Upper lobe of right lung (tissue), 1 donor: ENCODE measurements at places on chromosomes 2 and 18.

- peak; percentile 56 for DNase-seq
These were observed 288.8 kb upstream of the HS6ST1 start for GRCh38 chr2:128607440-128607839.

- DNase-seq, result no peak
These were observed 63.8 kb downstream of the TTC21B start for GRCh38 chr2:165889798-165890197.

DNA sequence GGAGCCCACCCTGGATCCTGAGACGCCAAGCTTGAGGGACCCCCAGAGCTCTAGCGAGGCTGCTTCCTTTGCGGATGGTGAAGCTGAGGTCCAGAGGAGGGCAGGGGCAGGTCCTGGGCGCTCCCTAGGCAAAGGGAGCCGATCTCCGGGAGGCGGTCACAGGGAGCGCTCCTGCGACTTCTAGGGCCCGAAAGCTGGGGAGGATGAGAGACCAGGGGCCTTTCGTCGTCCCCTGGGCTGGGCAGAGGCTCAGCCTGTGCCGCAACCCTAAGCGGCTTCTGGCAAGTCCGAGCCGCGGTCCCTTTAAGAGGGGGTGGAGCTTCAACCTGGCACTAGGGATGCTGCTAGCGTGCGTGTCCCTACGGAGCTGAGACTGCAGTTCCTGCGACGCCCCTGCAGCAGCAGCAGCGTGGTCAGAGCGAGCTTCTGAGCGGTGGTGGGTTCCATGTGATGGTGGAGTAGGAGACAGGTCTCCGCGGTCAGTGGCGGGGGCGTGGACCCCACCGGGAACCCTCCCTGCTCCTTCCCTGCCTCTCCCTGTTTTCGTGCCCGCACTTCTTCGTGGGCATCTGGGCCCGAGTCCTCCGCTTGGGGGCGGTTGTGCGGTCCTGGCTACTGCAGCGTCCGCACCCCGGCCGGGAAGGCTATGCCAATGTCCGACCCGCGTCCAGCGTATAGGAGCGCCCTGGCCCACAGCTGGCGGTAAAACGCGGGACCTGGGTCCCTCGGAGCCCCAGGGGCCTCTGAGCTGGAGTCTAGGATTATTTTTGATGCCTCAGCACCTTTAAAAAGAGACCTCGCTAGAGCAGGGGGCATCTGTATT is 154.6 kb downstream of the CCDC74A start:
- peak; percentile 86 for DNase-seq

GRCh38 chr18:62877411-62878221 is 162.3 kb downstream of the PHLPP1 start:
- no peak for DNase-seq

GRCh38 chr2:1693723-1694122 is 50.6 kb downstream of the PXDN start:
- DNase-seq, result no peak

DNA sequence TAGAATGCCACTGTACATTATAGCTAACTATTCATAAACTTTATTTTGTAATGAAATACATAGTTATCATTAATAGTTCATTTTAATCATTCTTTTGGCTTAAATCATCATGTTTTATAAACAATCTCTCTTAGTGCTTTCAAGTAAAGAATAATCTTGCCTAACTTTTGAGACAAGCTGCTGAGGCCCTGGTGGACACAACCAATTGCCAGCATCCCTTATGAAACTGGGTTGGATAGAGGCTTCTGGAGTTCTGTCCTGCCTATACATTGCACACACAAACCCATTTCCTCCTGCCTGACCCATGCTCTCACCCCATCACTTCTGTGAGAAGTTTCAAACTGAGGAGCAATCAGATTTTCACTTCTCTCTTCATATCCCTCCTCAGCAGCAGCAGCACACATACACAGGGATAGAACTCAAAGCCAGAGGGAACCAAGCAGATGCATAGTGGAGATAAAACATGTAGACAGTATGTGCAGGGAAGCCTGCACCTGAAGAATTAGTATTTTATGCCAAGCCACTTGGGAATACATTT is 450.0 kb upstream of the SLC14A2 start:
- DNase-seq, result no peak

GRCh38 chr2:207288628-207289027 is 122.9 kb upstream of the KLF7 start:
- DNase-seq, result no peak

- DNase-seq, result no peak
These were observed 116.1 kb upstream of the LRRTM1 start for GRCh38 chr2:80420530-80421208.

GRCh38 chr2:40129725-40130124 is 322.2 kb downstream of the SLC8A1 start:
- DNase-seq, result no peak

DNA sequence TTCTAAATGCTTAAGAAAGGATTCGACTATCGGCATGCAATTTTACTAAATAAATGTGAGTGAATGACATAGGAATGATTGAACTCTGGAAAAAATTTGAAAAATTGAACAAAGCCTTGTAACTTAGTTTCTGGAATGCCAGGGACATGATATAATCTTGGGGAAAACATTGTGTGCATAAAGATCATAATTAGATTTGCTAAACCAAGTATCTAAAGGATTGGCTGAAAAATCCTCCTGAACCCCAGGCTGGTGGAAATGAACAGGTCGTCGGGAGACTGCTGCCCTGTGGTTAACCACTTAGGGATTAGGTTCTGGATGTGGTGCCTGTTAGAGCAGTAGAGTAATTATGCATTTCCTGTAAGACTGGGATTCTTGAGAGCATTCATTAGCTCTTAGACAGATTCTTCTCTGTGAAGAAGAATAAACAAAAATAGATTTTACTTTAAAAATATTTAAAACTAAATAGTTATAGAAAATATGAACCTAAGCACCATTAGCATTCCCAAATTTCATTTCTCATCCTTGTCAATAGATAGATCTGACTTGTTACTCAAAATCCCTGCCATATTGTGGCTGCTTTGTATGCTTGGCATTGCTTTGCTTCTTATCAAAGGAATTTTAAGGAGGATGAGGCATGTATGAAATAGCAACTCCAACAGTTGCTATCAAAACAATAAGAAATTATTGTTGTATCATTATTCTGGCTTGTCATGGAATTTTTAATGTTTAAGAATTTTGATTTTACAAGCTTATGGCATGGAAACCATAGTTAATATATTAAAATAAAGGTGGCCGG is 55.9 kb downstream of the LYPD6B start:
- no peak for DNase-seq

- DNase-seq, result no peak
These were observed 156.4 kb upstream of the MMADHC start for GRCh38 chr2:149743842-149744448.

GRCh38 chr2:2127467-2127866 is 203.6 kb downstream of the MYT1L start:
- no peak for DNase-seq

DNA sequence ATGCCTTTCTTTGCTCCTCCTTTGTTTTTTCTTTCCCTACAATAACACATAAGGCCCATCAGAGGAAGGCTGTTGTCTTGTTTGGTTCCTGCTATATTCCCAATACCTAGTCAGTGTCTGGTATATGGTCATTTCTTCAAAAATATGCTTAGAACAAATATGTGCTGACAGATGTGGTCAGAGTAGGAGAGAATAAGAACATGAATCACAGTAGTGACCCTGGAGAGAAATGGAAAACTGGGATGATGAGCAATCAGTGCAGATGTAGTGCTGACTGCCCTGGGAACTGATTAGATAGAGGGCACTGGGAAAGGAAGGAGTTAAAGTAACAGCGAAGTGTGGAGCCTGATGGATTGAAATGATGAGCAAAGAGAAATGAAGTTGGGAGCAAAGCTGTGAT is 189.4 kb upstream of the LHCGR start:
- no peak for DNase-seq

- DNase-seq, result peak; percentile 66
These were observed 72.5 kb upstream of the CYP1B1 start for GRCh38 chr2:38148501-38148900.

DNA sequence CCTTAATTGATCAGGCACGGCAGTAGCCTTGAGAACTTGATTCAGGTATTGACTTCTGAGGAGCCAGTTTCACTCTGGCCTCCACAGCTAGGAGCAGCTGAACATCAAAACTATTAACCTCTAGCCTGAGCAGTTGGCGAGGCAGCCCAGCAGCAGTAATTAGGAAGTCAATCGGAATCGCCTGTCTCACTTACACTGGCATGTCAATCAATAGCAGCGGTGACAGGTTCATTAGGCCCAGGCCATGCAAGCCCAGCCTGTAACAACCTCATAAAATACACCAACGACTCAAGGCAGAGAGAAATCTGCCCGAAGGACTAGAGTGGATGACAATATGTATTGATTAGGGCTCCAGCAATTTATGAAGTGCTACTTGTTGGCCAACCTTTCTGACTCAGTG is 255.4 kb upstream of the SKOR2 start:
- DNase-seq, result no peak

DNA sequence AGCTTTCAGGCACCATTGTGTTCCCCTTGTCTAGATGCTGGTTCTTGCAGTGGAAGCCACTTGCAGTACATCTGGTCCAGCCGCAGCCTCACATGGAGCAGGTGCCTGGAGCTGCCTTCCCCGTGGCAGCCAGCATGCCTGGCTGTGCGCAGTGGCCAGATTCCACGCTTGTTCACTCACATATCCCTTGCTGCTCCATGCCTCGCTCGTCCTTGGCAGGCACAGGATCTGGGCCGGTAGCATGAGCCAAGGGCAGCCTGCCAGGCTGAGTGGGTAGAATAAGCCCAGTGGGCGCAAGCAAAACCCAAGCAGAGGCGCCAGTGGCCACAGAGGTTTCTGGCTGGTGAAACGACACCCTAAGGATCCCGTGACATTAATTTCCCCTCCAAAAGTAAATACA is 20.6 kb downstream of the TMX3 start:
- no peak for DNase-seq

DNA sequence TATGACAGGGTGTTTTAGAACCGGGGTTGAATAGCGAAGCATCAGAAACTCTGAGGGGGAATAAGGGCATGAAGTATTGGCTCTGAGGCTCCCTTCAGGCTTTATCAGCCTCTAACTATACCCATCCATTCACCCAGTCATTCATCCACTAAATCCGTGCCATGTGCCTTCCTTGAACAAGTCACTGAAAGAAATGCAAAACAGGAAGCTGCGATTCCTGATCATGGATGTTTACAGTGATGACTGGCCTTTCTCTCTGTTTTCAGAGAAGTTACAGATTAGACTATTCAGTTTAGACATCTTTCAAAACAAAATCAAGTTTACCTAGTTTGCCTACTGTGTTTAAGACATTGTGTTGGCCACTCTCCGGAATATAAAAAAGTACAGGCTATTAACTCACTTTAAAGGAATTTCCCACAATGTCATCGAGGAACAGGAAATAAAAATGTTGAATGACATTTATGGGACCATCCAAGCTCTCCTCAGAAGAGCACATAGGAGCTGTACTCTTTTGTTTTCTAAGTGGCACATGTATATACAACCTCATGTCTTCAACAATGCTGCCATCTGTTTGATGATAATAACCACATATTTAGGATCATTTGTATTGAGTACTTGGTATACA is 43.8 kb upstream of the SLC14A1 start:
- no peak for DNase-seq

DNA sequence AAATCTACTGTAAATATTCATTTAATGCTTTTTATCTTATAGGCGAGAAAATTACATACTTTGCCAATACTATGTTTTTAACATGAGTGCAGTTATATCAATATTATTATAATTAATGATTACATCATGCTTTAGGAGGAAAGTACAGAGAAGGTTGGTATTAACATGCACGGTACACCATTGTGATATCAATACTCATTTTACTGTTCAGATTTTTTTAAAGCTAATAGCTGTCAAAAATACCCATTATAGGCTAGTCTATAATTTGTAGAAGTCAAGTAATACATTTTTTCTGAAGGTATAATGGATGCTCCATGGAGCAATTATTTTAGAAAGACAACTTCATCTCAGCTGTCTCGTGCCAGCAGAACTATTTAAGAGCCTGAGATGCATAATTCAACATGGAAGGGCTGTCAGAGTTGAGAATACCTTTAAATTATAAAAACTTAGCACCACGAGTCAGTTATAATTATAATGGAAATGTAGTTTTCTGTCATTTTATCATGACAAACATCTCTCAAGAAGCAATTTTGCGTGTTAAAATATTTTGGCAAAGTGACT is 1641.7 kb upstream of the ACVR2A start:
- DNase-seq, result no peak

GRCh38 chr2:2901384-2902345 is 476.0 kb downstream of the EIPR1 start:
- DNase-seq, result no peak

DNA sequence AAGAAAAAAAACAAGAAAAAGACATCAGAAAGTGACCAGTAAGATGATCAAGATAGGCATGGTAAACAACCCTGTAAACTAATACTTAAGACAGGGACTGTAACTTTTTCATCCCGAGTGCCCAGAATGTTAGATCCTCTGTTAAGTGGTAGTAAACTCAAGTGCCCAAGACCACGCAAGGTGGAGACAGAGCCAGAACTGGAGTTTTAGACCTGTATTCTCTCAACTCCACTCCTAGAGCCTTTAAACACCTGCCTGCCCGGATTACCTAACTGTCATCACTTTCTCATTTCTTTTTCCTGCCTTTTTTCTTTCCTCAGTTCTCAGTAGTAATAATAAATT is 75.2 kb upstream of the CDCA7 start:
- DNase-seq, result no peak

GRCh38 chr2:181785691-181786344 is 105.5 kb upstream of the NEUROD1 start:
- no peak for DNase-seq

DNA sequence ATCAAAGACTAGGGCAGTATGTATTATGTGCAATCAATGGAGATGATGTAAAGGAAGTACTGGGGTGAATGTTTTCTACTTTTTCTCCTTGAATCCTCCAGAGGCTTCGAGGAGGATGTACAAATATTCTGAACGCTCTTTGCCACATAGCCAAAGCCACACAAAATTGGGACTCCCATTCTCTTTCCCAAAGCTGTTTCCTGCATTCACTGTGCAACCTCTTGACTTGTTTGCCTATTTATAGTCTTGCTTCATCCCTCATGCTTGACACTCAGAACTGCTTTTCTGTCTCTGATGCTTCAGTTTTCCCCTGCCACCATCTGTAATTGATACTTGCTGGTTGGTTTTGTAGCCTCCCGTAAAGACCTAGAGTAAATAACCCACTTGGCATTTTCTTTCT is 208.2 kb upstream of the RBMS1 start:
- DNase-seq, result no peak

- DNase-seq, result no peak
These were observed 5.8 kb upstream of the WNT6 start for GRCh38 chr2:218853766-218854165.
